Stimulated activated CD8-positive, alpha-beta memory T cell treated with anti-CD3 and anti-CD28 coated beads, Interleukin-15, amount 100 ng/mL, for 4 hours (primary cell): ENCODE measurements at places on chromosomes 11 and 22.

GRCh38 chr11:23875176-23875850 lies 621.5 kb upstream of the LUZP2 start:
- DNase-seq, result no peak

DNA sequence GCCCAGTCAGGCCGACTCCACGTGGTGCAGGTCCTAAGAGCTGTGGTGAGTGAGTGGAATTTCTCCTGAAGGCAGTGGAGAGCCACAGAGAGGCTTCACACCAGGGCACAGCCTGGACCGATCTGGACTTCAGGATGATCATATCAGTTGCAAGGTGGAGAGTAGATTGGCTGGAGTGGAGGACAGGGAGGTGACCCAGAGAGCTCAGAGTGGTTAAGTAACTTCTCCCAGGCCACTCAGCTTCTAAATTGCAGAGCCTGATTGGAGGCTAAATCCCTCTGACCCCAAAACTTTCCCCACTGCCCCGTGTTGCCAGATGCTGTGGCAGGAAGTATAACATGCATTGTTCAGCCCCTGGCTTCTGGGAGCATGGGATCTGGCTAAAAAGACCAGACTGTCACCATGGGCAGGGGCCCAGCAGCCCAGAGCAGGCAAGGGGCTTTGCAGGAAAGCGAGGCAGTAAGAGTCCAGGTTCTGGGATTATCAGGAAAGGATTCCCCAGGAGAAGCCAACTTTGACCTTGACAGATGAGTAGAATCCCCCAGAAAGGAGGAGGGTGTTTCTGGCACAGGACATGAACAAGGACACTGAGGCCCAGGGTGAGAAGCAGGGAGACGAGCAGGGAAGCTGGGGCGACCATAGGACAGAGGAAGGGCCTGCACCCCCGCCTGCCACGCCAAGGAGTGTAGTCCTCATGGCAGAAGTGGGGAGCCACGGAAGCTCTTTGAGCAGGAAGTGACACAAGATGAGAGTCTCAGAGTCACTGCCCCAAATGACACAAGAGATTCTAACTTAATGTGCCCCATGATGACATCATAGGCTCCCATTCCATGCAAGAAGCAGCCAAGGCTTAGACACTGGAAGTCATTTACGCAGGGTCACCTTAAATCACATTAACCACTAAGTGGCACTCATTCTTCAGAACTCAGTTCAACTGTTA lies 4.8 kb downstream of the SLC35C1 start:
- no peak for DNase-seq

- DNase-seq, result no peak
Measured at GRCh38 chr22:43897751-43898261, 6.0 kb upstream of the PNPLA5 start.

DNA sequence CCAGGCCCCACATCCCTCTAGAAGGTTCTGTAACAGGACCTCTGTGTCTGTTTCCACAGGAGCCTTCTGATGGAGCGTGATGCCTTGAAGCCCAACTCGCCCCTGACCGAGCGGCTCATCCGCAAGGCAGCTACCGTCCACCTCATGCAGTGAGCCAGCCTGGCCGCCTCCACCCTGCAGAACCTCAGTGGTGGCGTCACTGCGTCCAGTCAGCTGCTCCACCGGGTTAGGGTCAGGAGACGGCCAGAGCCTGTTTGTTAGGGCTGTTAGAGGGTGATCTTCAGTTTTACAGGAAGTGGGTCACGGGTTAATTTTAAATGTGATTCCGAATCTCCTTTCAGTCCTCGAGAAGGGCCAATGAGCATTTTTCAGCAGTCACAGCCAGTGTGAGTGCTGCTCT lies 3.9 kb upstream of the GTSE1 start:
- no peak for DNase-seq

DNA sequence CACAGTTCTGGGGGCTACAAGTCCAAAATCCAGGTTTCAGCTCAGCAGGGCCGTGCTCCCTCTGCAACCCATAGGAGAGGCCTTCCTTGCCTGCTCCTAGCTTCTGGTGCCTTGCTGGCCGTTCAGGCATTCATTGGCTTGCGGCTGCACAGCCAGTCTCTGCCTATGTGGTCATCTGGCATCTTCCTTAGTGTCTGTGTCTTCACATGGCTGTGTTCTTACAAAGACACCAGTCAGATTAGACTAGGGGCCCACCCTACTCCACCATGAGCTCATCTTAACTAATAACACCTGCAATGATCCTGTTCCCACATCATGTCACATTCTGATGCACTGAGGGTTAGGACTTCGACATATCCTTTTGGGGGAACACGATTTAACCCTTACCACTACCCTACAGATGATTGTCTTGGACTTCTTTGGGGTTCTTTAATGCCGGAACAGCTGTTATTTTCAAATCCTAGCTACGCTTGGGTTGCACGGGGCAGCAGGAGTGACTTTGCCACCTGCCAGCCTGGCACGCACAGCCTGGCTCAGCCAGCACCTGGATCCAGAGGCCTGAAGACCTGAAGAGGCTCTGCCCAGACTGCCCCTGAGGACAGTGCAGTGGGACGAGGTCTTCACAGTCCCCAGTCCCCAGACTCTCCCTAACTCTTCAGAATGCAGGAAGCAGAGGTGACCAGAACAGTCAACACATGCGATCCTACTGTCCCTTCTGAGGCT lies 7.7 kb upstream of the NEAT1 start:
- no peak for DNase-seq
